Astrocyte of the spinal cord (primary cell): ENCODE measurements at places on chromosomes 4 and X.

DNA sequence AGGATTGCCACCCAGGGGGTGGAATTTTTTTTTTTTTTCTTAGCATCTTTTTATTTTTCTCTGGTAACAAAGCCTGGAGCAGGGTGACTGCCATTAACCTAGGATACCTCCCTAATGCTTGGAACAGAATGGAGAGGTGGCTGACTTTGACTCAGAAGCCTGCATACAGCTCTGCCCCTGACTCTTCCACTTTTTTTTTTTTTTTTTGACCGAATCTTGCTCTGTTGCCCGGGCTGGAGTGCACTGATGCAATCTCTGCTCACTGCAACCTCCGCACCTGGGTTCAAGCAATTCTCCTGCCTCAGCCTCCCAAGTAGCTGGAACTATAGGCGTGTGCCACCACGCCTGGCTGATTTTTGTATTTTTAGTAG is 341 bp upstream of the SLC2A9 start:
- DNase-seq = no peak

- DNase-seq = no peak
Observed at GRCh38 chr4:17550549-17550948, 26.4 kb upstream of the LAP3 start.

GRCh38 chr4:21887481-21887880 is 61.1 kb downstream of the KCNIP4 start:
- no peak for DNase-seq

GRCh38 chr4:25528391-25528790 is 127.3 kb upstream of the SLC34A2 start:
- no peak for DNase-seq

GRCh38 chr4:56475917-56476316 is 8.5 kb downstream of the SRP72 start:
- DNase-seq = no peak
